ENCODE measurements at places on chromosomes 1 and 21. TPM values are rescaled to one million over a fixed set of nuclear protein-coding genes. Genes with fewer than 3 reads are reported as not detected.
A peak's percentile ranks its signal among the peaks of the same experiment; 100 is the strongest.

DNA sequence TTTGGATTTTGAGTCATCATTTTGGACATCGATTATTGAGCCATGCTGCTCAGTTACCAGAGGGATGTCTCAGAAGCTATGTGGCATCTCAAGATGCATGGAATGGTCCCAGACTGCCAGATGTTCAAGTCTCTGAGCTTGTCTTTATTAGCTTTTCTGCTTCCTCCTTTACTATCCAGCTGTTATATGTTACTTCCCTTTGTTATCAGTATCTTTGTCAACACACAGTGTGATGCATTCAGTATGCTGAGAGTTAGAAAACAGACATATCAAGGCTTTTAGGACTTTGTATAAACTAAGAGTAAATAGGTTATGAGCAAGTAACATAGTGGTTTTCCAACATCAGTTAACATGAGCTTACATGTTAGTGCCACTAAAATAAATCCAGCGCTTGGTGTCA, 474.5 kb downstream of the DSCAM start:
- no peaks in the 10 kb centered on the region for H3K27me3 ChIP-seq
- no peak overlapping the region for H3K4me3 ChIP-seq
- no peak for DNase-seq

AKNAD1 gene
- total RNA-seq: not detected

- no peaks in the 10 kb centered on the region for H3K36me3 ChIP-seq
- H3K27me3 ChIP-seq: no peaks in the 10 kb centered on the region
- H3K4me1 ChIP-seq: no peaks in the 10 kb centered on the region
- no peak overlapping the region for H3K4me3 ChIP-seq
Measured at GRCh38 chr1:184101571-184101970, 50.0 kb downstream of the TSEN15 start.

DNA sequence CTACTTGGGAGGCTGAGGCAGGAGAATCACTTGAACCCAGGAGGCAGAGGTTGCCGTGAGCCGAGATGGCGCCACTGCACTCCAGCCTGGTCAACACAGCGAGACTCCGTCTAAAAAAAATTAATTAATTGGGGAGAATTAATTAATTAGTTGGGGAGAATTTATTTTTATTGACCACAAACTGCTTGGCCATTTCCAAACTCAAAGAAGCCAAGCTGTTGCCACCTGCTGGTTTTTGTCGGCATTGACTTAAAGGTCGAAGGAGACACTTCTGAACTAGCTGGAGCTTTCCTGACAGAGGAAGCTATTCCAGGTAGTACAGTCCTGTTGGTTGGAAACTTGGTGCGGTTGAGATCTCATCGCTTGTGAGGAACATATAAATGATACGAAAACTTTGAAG, 13.1 kb downstream of the MAP1LC3C start:
- no peak overlapping the region for H3K4me3 ChIP-seq
- no peaks in the 10 kb centered on the region for H3K4me1 ChIP-seq
- H3K27me3 ChIP-seq: no peaks in the 10 kb centered on the region
- H3K27ac ChIP-seq: no peak overlapping the region
- peak; percentile 50 for DNase-seq
- H3K36me3 ChIP-seq: no peaks in the 10 kb centered on the region

DNA sequence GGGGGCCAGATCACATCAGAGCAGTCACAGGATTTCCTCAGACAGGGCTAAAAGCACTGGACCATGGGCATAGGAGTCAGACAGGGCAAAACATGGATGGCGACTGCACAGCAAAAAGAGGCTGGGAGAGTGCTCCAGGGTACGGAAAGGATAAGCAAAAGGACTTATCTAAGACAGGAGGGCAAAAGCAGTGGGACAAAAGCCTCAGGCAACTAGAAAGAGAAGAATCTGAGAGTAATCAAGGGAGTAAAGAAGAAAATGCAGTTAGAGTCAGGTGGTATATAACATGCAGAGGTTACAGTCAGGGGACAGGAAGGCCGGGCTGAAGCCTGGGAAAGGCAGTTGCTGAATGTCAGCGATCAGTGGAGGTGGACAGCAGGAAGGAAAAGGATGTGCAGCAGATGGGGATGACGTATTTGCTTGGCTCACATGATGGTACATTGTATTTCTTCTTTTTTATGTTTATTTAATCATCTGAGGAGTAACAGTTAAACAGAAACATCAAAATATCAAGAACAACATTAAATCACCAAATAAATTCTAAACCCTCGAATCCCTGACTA, 63.1 kb upstream of the CNN3 start:
- H3K27me3 ChIP-seq: no peaks in the 10 kb centered on the region
- H3K27ac ChIP-seq: no peak overlapping the region
- peaks cover 4% of the 10 kb centered on the region for H3K4me1 ChIP-seq
- no peak for DNase-seq
- no peak overlapping the region for H3K4me3 ChIP-seq

- no peak for DNase-seq
- no peak overlapping the region for H3K4me3 ChIP-seq
- H3K27me3 ChIP-seq: no peaks in the 10 kb centered on the region
- H3K4me1 ChIP-seq: no peaks in the 10 kb centered on the region
Measured at GRCh38 chr1:247435030-247435758, 19.2 kb downstream of the NLRP3 start.

AGT gene
- 0.29 TPM for total RNA-seq

DNA sequence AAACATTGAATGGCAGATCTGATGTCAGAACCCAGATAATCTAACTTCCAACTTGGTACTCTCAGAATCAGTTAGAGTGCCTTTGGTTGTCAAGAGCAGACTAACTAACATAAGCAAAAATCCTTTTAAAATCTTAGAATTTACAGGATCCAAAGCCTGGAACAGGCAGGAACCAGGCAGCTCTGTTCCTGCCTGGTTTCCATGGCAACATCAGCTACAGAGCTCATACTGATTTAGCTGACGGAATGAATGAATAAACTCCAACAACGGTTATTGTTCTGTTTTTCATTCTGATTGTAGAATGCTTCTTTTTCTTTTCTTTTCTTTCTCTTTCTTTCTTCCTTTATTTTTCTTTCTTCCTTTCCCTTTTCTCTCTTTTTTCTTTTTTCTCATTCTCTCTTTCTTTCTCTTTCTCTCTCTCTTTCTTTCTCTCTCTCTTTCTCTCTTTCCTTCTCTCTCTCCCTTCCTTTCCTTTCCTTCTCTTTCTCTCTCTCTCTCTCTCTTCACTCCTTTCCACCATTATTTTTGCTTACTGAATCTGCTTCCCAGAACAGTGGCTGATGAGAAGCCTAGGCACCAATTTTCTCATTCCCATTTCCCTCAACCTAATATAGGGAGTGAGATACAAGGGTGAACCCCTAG, 121.6 kb downstream of the RGS7 start:
- H3K4me3 ChIP-seq: no peak overlapping the region
- peak; percentile 62 for DNase-seq
- H3K36me3 ChIP-seq: no peaks in the 10 kb centered on the region
- no peak overlapping the region for H3K27ac ChIP-seq
- H3K27me3 ChIP-seq: no peaks in the 10 kb centered on the region
- no peaks in the 10 kb centered on the region for H3K4me1 ChIP-seq

DNA sequence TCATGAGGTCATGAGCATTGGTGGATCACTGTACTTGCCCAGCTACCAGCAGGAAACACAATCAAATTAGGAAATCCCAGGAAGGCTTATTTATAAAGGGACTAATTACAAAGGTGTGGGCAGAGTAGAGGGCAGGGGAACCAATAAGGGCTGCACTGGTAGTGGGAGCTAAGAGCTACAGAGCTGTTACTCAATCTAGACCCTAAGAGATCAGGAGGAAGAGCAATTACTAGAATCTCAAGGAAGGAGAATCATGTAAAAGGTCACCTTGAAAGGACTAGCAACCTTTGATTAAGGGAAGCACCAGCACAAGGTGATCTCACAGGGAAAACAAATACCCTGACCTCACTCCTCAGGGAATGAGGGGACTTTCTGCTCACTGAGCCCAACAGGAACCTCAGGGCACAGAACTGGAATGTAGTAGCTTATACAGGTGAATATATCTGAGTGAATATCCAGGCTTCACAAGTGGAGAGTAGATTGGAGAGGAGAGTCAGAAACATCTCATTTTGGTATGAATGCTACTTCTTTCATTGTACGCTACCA, 66.8 kb downstream of the SAMSN1 start:
- H3K27ac ChIP-seq: no peak overlapping the region
- no peaks in the 10 kb centered on the region for H3K36me3 ChIP-seq
- peaks cover 4% of the 10 kb centered on the region for H3K4me1 ChIP-seq
- no peak overlapping the region for H3K4me3 ChIP-seq

DNA sequence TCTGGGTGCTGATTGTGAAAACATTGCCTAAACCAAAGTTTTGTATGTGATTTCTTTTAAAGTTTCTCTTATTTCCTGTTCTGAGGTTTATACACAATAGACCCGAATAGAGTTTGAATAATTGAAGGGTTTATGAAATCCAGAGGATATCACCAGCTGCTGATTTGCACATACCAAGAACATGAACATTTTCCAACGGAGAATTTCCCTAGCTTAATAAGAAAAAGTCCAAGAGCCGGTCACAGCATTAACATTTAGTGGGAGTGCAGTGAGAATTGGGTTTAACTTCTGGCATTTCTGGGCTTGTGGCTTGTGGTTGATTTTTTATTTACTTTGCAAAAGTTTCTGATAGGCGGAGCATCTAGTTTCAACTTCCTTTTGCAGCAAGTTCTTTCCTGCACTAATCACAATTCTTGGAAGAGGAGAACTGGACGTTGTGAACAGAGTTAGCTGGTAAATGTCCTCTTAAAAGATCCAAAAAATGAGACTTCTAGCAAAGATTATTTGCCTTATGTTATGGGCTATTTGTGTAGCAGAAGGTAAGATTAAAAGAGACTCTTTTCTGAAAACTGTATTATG, at the start of gene CFH:
Gene CFH (plus strand): TSS at position 407 of the 579 bp plus-strand sequence. CDS start 75 bp downstream, at position 482.
- H3K4me3 ChIP-seq: peak within 1 kb of the TSS; percentile 36
- no peaks in the 10 kb centered on the region for H3K4me1 ChIP-seq
- no peaks in the 10 kb centered on the region for H3K36me3 ChIP-seq
- no peaks in the 10 kb centered on the region for H3K27me3 ChIP-seq
- H3K27ac ChIP-seq: no peak within 1 kb of the TSS

S100A3 gene
- not detected for total RNA-seq

DNA sequence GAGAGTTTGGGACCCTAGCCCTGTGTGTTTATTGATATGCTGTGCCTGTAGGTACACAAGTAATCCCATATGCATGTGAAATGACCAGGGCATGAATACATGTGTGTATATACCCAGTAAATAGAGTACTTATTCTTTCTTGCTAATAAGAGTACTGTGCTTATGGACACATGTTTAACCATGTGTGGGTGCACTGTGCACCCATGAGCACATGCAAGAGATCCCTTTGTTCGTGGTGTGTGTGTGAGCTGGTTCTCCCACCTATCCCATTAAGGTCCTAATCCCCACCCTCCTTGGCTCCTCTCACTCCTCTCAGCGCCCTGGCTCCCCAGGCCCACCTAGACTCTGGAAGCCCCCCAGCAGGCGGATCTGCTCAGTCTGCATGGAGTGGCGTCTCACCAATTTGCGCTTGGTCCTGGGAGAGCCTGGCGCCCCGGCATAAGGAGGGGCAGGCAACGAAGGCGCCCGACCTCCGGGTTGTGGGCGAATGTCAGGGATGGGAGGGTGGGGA, 2.2 kb upstream of the LIX1L start:
- no peaks in the 10 kb centered on the region for H3K27me3 ChIP-seq
- H3K36me3 ChIP-seq: no peaks in the 10 kb centered on the region
- peak overlapping the region; percentile 60 for H3K4me3 ChIP-seq
- peak overlapping the region; percentile 73 for H3K27ac ChIP-seq

AKR7A3 gene
- 269 TPM for total RNA-seq

NBPF9 gene
- 20.5 TPM for total RNA-seq

DNA sequence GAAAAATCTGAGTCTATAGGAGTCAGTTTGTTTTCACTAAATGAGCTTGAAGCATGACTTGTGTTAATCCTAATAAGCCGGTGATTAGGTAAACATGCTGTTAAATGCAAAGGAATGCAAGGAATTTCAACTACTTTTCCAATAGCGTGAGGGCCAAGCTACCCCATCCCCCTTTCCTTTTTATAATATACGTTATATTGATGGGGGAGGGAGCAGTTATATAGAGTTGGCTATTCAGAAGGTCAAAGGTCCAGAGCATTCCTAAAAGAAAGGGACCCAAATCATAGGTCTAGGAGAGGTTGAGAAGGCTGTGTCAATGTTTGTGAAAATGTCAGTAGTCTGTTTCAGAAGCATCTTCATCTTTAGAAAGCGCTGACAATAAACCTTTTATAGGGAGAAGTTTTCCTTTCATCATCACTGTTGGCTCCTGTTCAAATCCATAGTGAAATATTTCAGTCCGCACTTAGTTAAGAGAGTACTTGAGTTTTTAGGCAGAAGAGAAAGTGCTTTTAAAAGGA, 3.8 kb downstream of the CCN1 start:
- peaks cover 15% of the 10 kb centered on the region for H3K36me3 ChIP-seq
- H3K27ac ChIP-seq: peak overlapping the region; percentile 44
- DNase-seq: no peak
- H3K4me1 ChIP-seq: peaks cover 9% of the 10 kb centered on the region
- H3K4me3 ChIP-seq: peak overlapping the region; percentile 56

GRCh38 chr1:23421753-23422240, 2.8 kb downstream of the TCEA3 start:
- H3K4me3 ChIP-seq: peak overlapping the region; percentile 82
- peak overlapping the region; percentile 93 for H3K27ac ChIP-seq
- peaks cover 66% of the 10 kb centered on the region for H3K4me1 ChIP-seq
- DNase-seq: no peak
- peaks cover 6% of the 10 kb centered on the region for H3K36me3 ChIP-seq
- H3K27me3 ChIP-seq: peaks cover 6% of the 10 kb centered on the region

PRAMEF7 gene
- not detected for total RNA-seq

Data from stomach (tissue), 19 donors.